Pulmonary artery endothelial cell (primary cell): ENCODE measurements at places on chromosomes 3 and 15.

DNA sequence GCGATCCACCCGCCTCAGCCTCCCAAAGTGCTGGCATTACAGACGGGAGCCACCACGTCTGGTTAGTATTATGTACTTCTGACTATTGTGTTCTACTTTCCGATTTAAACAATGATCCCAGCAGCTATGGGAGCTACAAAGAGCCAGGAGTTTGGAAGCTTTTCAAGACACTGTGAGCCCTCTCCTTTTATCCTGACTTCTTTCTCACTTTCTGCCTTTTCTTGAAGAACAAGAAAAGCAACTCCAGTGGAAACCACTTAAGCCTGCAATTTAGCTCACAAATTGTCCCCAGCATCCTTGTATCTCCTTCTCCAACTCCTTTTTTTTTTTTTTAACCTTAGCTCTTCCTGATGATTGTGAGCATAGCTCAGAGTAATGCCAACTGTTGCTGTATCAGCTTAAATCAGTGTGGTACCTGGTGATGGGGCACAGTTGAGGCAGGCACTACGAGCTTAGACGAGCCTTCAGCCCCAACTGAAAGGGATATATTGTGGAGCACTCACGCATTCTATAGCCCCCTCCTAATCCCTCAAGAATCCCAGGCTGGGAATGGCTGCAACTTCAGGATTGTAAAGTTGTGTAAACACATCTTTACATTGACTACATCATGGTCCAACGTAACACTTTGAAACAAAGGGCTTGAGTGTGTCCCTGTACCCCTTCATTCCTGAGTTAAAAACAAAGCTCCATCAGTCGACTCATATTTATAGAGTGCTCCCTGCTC lies 677.0 kb downstream of the FHIT start:
- no peak for DNase-seq

DNA sequence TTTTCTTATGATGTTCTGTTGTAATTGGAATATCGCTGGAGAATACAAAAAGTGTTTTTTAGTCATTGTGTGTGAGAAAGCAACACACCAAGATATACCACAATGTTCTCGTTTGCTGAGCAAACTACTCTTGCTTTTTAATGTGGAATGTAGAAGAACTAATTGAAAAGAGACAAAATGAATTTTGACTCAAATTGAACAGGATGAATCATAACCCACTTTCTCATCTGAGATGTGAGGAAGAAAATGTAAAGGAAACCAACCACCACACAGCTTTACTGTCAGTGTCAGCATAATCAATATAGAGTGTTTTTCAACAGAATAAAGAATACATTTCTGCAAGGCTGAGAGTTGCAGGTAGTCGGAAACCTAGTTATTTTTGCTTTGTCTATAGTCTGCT lies 448.8 kb upstream of the TPRG1 start:
- DNase-seq, result no peak

GRCh38 chr15:68387381-68388143 lies 44.4 kb downstream of the ITGA11 start:
- no peak for DNase-seq

- DNase-seq, result no peak
Measured at GRCh38 chr3:52820736-52821135, 9.7 kb downstream of the ITIH4 start.

GRCh38 chr3:152105446-152105845 lies 163.3 kb upstream of the MBNL1 start:
- no peak for DNase-seq

DNA sequence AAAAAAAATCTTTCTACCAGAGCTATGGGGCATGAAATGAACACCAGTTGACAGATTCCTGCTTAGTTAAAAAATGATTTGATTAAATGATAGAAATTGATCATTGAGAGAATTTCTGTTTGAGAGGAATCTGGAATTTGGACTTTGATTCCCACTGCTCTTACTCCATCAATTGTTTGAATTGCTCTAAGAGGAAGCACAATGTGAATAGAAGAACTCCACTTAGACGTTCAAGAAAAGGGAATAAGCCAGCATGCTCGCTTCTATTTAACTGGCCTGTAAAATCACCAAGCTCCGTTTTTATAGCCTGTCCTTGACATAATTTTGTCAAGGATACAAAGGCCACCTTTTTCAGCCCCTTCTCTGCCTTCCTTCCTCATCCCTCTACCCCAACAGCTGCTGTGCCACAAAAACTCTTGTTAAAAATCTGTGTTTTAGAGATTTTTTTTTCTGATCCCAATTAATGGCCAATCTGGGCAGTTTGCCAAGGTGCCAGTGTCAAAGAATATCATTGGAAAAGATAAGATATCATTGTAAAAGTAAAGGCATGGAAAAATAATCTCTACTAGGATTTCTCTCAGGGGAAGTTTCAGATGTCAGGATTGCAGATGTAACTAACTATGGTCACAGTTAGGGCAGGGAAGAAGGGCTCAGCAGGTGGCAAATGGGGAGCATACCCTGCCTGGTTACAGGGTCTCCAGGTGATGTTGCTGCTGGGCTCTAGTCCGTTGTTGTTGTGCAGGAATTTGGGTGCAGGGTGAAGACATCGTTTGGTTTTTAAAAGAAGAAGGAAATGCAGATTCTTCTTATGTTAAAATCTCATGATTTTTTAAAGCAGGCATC lies 301.8 kb upstream of the PDZRN3 start:
- DNase-seq, result no peak

- DNase-seq, result no peak
Measured at GRCh38 chr15:70194266-70194665, 96.5 kb upstream of the TLE3 start.

- no peak for DNase-seq
Measured at GRCh38 chr3:103629391-103629790, 1194.6 kb downstream of the ZPLD1 start.

- DNase-seq, result no peak
Measured at GRCh38 chr15:65212097-65212496, 824 bp upstream of the CILP start.

DNA sequence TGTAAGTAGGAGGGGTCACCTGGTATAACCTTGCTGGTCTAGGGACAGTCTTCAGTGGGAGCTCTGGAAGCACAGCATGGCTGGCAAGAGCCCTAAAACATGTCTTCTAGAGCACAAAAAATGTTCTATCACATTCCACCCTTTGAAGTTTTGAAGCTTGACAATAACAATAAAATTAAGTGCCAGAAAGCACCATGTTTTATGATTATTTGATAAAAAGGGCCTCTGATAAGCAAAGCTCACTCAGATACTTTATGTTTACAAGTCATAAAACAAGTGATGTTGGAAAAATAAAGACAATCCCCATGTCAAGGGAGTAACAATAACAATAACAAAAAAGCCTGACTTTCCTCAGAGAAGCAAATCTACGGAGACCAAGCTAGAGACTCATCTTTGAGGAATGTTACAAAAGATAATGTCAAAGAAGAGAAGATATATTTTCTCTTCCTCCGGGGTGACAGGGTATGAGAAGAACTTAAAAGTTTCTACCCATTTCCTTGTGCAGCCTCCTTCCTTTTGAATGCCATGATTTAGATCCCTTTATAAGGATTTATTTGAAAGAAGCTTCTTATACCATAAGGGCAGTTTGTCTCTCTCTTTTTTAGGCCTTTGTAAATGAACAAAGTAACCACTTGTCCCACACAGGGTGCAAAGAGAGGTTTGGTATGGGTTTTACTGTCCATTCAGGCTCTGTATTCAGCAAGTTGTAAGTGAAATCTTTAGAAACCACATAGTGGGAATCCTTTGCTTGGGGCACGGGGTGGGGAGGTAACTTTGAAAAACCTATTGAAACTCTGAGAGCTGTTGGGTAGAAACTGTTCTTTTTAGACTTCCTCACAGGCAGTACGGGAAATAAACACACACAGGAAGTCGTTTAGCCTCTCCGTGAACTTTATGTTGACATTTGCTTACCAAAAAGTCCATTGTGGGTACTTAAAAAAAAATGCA lies 109.6 kb upstream of the RBMS3 start:
- DNase-seq, result no peak

- DNase-seq, result no peak
Measured at GRCh38 chr3:133439563-133439962, 39.7 kb downstream of the BFSP2 start.

GRCh38 chr15:36596915-36597314 lies 17.5 kb downstream of the CDIN1 start:
- DNase-seq, result no peak

DNA sequence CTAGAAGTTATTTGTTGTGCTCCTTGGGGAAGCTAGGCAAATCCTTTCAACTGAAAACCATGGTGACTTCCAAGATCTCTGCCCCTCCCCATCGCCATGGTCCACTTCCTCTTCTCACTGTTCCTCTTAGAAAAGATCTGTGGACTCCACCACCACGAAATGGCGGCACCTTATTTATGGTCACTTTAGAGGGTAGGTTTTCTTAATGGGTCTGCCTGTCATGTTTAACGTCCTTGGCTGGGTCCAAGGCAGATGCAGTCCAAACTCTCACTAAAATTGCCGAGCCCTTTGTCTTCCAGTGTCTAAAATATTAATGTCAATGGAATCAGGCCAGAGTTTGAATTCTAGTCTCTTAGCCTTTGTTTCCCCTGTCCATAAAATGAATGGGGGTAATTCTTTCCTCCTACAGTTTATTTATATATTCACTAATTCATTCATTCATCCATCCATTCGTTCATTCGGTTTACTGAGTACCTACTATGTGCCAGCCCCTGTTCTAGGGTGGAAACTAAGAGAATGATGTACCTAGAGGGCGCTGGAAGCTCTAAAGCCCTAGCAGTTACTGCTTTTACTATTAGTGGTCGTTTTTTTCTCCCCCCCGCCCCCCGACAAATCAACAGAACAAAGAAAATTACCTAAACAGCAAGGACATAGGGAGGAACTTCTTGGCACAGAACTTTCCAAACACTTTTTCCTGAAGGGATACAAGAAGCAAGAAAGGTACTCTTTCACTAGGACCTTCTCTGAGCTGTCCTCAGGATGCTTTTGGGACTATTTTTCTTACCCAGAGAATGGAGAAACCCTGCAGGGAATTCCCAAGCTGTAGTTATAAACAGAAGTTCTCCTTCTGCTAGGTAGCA lies 657 bp downstream of the PATL2 start:
- DNase-seq, result no peak

DNA sequence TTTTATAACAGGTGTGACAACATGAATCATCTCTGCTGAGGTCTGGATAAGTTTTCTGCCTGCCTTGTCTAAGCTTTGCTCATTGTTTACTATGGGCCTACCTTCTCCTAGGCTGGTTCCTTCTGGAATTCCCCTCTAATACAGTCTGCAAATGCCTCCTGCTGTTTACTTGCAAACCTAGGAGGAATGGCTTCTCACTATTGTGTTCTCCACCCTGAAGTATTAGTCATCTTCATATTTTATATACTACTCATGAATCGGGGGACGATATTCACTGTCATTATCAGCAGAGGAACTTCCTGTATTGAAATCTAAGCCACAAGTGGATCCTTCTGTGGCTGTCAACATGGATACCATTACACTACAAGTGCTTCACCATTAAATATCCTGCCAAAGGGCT lies 154.8 kb downstream of the PLCL2 start:
- peak; percentile 78 for DNase-seq

DNA sequence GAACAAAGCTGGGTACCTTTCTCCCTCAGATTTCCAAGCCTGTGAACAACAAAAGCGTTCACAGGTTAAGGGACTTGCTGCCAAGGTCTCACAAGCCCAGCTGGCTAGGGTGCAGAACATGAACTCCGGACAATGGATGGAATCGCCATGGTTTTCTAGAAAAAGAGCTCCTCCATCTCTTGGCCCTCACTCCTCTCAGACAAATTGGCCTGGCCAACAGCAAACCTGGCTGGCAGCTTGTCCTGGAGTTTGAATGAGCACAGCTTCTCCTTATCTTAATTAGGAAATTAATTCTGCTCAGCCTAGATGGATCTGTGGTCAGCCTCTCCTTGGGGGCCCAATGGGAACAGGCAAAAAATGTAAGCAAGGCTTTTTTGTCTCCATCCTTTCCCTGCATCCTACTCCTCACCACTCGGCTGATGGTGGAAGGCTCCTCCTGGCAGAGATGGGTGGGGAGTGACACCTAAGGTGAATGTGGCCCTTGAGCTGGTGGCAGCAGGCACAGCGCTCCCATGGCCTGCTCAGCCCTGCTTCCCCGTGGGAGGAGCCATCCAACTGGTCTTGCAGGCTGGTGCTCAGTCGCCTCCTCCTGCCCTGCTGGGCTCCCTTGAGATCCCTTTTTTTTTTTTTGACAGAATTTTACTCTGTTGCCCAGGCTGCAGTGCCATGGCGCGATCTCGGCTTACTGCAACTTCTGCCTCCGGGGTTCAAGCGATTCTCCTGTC lies 5.8 kb downstream of the KLHL25 start:
- no peak for DNase-seq

DNA sequence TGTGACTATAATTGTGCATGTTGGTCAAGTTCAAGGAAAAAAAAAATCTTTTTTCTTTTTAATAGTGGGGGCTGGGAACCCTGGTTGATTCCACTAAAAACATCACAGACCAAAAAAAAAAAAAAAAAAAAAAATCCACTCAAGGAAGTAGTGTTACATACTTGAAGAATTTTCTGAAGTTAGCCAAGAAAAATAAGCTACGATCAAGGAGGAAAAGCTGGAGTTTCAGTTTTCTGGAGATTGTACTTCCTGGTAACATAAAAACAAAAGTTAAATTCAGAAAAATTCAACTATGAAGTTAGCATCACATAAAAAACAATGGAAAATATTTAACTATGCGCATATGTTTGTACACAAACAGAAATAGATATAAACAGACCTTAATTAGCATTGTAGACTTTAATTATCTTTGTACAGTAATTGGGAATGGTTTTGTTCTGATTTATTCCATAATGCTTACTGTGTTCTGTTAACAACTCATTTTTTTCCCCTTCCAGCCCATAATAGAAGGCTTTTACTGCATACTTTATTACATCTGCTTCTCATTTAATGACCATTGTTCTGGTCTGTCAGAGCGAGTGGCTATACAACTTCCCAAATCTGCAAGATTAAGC lies 194.3 kb downstream of the RORA start:
- peak; percentile 80 for DNase-seq

GRCh38 chr3:46271209-46271745 lies 29.0 kb downstream of the CCR3 start:
- DNase-seq, result no peak

DNA sequence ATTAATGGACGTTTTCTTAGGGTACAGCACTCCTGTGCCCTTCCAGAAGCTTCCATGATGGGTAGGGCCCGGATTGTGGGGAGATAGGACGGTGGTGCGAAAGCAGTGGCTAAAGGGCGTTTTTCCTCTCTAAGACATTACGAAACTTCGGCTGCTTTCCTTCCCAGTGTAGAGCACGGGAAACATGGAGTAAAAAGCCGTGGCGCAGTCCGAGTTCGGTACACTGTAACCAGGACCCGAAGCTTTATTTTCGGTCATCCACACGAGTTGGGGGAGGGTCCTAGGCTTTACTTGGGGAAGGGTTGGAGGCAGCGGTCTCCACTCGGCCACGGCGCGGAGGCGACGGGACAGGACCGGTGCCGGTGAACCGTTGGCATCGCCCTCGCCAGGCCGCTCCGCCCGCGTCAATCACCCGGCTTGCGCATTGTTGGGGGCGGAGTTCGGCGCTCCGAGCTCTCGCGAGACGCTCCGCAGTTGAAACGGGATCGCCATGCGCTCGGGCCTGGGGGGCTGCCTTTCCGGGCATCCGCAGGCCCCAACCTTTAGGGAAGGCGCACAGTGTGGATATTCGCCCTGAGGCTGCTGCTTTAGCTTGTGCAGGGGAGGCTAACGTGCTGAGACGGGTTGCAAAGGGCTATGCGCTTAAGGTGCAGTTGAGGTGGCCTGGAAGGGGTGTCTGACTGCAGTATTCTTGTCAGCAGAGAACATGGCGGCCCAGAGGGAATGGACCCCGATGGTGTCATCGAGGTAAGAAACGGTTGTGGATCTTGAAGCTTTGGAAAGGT lies 546 bp downstream of the EIF4A2 start:
- DNase-seq, result no peak
